ENCODE measurements at places on chromosomes 16 and 17.

DNA sequence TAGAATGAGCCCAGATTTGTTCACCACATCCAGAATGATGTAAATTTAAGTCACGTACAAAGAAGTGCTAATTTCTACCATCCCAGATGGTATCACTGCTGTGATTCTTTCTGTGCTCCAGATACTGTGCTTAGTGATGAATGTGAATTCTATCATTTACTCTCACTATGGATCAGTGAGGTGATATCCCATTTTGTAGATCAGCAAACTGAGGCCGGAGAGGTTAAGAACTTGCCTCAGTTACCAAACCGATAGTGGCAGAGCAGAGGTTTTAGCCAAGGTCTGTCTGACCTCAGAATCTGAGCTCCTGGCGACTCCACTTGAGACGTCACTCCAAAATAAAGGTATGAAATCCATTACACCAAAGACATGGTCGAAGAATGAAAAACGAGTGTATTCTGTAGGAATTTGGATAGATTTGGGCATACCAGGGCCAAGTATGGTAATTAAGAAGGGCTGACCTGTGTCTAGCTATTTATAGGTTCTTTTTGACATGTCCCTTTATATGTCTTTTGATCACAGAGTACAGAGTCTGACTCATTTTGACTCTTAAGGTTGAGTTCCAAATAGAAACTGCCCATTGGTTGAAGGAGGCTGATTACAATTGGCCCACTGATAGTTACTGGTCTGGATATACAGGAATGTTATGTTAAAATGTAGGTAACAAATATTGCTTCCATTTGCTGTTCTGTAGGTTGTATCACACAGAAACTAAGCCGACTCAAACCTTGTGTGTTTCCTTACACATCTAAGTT lies 10.0 kb downstream of the MAP2K6 start:
- no peak for DNase-seq

DNA sequence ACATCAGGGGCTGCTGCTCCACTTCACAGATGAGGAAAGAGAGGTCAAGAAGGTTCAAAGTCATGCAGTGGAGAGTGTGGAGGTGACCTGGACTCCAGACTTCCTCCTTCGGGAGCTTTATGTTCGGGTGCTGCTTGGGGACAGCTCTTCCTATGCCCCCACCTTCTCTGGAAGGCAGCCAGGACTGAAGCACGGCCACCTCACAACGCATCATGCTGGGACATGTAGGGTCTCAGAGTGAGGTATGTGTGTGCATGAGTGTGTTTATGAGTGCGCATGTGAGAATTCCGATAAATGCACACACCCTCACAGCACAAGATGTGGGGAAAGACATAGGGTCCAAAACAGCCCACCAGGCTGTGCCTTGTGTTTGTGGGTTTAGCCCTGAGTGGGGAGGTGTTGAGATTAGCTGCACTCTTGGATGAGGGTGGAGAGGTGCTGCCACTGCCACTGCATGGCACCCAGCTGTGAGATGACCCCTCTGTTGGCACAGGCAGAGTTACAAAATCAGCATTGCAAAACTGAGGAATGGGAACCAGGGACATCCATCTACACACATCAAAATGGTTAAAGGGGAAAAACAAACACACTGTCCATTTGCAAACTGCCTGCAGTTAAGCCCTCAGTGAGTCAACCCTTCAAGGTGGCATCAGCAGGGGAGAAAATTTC lies 367.4 kb downstream of the SEC14L1 start:
- no peak for DNase-seq

- DNase-seq: peak; percentile 24
Measured at GRCh38 chr17:56172517-56172982, 19.3 kb downstream of the ANKFN1 start.

DNA sequence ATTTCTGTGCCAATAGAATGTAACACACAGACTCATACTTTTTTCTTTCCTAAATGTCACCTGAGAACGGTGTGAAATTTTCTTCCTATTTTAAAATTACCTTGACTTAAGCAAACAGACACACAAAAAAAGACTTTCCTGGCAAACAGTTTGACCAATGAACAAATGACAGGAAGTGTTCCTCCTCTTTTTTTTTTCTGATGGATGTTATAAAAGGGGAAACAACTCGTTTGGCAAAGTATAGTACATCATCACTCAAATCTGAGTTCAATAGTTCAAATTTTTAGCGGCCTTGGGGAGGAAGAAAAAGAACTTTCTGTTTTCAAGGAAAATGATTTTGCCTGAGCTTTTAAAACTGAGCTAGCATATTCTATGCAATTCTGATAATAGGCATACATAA lies 19.8 kb downstream of the HS3ST3A1 start:
- no peak for DNase-seq

DNA sequence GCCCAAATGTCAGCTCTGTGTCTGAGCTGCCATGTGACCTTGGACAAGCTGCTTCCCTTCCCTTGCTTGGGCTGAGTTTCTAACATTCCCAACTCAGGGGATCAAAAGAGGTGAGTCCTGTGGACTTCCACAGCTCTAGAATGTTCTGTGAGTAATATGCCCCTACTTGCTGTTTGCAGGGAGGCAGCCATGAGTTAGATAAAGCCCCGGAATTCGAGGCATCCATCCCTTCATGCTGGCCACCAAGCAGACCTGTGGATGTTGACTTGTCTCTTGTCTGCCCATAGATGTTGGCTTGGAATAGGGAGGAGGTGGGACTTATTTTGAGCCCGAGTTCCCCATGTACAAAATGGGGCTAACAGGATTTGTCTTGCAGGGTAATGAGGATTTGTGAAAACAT lies 36.2 kb downstream of the KSR1 start:
- no peak for DNase-seq

- peak; percentile 32 for DNase-seq
Measured at GRCh38 chr17:28878981-28879380, 18.6 kb downstream of the FLOT2 start.

GRCh38 chr16:88057656-88058055 lies 106.4 kb downstream of the BANP start:
- DNase-seq: no peak

GRCh38 chr16:81661082-81661481 lies 118.0 kb upstream of the PLCG2 start:
- no peak for DNase-seq

GRCh38 chr16:56460101-56460500 lies 8.7 kb downstream of the OGFOD1 start:
- DNase-seq: peak; percentile 24

Data from AG10803 (cell line).